ENCODE measurements at places on chromosomes 7 and 10.

DNA sequence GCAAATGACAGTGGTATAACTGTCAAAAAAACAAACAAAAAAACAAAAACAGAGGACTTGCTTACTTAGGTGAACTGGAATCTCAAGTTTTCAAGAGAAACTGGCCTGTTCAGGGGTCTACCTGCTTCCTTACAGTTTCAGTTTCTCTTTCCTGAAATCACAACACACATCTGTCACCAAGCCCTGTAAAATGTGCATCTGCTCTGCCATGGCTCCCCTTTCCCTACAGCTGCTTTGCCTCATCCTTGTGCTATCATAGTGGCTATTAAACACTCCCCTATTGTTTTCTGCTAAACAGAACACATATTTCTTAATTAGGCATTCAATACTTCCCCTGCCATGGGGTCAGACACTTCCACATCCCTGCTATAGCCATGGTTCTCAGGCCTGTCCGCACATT, 37.6 kb downstream of the CPED1 start:
- no peak for DNase-seq

- DNase-seq, result no peak
These were observed 100.1 kb upstream of the GLCCI1 start for GRCh38 chr7:7868572-7868899.

DNA sequence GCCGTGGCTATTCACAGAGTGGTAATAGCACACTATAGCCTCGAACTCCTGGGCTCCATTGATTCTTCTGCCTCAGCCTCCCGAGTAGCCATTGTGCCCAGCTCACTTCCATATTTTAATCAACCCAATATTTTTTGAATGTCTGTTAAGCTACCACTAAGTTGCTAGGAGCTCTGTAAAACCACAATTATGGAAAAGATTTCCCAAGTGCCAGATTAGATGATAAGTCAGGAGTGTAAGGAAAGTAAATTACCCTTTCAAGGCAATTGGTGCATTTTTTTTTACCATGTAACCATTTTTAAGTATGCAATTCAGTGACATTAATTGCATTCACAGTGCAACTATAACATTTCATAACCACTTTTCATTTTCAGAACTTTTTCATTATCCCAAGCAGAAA, 87.5 kb upstream of the GATAD1 start:
- no peak for DNase-seq

GRCh38 chr10:121583258-121583657, 15.0 kb downstream of the FGFR2 start:
- no peak for DNase-seq

GRCh38 chr7:114567416-114567815, 152.8 kb downstream of the FOXP2 start:
- DNase-seq, result no peak

DNA sequence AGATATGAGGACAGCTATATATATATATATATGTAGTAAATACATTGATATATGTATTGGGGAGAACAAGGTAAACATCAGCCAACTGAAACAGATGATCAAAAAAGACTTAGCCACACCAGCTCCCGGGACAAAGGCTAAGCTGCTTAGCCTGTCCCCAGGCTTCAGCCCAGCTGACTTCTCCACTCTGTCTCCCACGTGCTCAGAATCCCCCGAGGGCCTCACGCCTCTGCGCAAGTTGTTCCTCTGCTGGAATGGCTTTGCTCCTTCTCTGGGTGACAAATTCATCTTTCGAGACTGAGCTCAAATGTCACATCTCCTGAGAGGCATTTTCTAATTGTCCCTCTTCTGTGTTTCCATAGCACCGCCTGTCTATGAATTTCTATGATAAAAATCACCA, 8.6 kb upstream of the INSIG1 start:
- DNase-seq, result no peak

- no peak for DNase-seq
These were observed 13.7 kb upstream of the HOXA13 start for GRCh38 chr7:27213433-27214238.

DNA sequence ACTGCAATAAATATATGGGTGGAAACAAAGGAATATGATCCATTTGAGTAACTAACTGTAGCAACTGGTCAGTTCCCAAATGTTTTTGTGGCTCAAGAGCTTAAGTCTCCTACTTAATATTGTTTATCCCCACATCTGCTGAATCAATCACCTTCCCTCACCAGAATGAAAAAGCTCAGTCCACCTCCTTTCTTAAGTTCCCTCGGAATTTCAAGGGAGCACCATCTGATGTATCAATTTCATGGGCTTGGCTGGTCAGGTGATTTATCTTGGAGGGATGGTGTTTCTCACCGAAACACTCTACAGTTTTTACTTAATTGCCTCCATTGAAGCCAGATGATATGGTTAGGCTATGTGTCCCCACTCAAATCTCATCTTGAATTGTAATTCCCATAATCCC, 176.6 kb downstream of the SEMA3E start:
- no peak for DNase-seq
